ENCODE measurements at places on chromosomes 3 and 15. TPM values are rescaled to one million over a fixed set of nuclear protein-coding genes. Genes with fewer than 3 reads are reported as not detected.

Gene ARGFX
- total RNA-seq = not detected

Gene ATP1B3
- total RNA-seq = 84.3 TPM

DNA sequence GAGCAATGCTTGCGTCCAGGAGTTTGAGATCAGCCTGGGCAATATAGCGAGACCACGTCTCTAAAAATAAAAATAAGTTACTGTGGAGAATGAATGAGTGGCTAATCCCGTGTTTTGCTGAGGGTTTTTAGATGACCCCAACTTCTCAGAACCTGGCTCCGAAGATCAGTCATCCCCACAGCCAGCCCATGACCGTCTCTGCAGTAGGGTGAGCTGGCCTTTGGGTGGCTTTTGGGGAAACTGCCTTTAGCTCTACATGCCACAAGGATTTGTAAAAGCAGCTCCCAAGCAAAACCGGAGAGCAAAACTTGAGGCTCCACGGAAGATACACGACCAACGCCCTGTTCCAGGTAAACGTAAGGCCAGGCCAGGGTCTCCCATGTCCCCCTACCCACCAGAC is 39.2 kb upstream of the TFRC start:
- H3K27ac ChIP-seq = no peak overlapping the region
- no peak overlapping the region for H3K4me3 ChIP-seq
- no peaks in the 10 kb centered on the region for H3K27me3 ChIP-seq
- H3K36me3 ChIP-seq = no peaks in the 10 kb centered on the region
- DNase-seq = no peak

- peaks cover 13% of the 10 kb centered on the region for H3K4me1 ChIP-seq
- H3K4me3 ChIP-seq = no peak overlapping the region
- H3K27ac ChIP-seq = no peak overlapping the region
- no peaks in the 10 kb centered on the region for H3K27me3 ChIP-seq
Measured at GRCh38 chr3:120661106-120661905, 20.7 kb downstream of the HGD start.

DNA sequence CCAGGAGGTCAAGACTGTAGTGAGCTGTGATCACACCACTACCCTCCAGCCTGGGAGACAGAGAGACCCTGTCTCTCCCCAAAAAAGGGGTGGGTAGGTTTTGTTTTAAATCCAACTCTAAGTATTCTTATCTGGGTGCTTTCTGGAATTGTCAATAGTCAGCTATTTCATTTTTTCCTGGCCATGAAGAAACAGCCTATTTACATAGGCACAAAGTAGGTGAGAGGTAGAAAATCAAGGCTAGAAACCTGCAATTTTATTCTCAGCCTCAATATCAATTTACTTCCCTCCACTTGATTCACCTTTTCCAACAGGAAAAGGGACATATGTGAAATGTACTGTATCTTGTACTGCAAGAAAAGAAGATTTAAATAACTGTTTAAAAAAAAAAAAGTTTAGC is 45.9 kb downstream of the CSNK1G1 start:
- no peak for DNase-seq
- no peaks in the 10 kb centered on the region for H3K36me3 ChIP-seq
- H3K4me3 ChIP-seq = no peak overlapping the region
- no peak overlapping the region for H3K27ac ChIP-seq
- H3K4me1 ChIP-seq = peaks cover 20% of the 10 kb centered on the region

DNA sequence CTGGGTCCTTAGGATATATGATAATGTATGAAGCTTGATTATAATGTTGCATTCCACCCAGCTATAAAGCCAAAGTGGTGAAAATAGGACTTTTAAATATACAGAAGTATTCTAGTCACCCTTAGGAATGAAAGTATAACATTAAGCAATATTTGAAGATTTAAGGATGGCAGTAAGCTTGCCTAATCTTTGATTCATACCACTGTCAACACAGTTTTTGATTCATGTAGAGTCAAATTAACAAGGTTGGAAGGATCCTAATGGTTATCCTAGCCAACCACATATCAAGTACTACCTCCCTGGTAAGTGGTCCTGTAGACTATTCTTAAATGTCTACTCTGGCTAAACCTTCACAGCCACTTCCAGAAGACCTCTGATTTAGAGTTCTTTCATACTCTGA is 18.6 kb downstream of the ARIH1 start:
- peaks cover 2% of the 10 kb centered on the region for H3K4me1 ChIP-seq
- no peak for DNase-seq
- no peaks in the 10 kb centered on the region for H3K27me3 ChIP-seq

Measured in HepG2 (cell line).